Left ventricle myocardium superior (tissue), 1 donor: ENCODE measurements at places on chromosomes 7 and 10. TPM values are rescaled to one million over a fixed set of nuclear protein-coding genes. Genes with fewer than 3 reads are reported as not detected.

Gene HYAL4
- not detected for total RNA-seq

- no peak for DNase-seq
These were observed 166.8 kb upstream of the HABP2 start for GRCh38 chr10:113386005-113386404.

DNA sequence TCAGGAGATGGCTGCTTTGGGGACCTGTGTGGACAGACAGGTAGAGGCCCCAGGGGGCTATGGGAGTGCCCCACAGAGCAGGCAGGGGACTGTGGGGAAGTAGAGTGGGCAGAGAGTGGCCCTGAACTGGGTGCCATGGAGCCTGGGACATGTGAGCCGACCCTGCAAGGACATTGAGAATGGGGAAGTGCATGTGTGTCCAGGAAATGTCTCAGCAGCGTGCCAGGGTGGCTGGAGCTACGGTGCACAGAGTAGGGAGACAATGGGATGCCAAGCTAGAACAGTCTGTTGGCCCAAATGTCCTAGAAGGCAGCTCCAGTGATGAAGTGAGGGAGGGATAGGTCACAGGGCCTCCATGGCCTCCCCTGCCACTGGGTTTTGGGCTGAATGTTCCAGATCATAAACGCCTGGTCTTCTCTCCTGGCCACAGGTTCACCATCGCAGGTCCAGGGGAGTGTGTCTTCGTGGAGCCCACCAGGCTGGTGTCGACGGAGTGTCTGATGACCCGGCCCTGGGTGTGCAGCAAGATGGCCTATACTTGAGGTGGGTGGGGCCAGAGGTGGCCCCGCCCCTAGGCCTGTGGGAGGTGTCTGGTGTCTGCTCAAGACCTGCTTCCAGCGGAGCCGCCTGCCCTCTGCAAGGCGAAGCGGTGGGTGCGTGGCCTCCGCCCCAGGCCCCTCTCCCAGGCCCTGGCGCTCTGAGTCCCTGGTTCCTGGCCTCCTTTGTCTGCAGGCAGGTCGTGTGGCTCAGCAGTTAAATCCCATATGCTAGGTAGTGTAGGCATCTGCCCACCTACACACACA is 20.5 kb downstream of the CLEC2L start:
- no peak for DNase-seq

Gene OR2A12
- total RNA-seq: not detected

DNA sequence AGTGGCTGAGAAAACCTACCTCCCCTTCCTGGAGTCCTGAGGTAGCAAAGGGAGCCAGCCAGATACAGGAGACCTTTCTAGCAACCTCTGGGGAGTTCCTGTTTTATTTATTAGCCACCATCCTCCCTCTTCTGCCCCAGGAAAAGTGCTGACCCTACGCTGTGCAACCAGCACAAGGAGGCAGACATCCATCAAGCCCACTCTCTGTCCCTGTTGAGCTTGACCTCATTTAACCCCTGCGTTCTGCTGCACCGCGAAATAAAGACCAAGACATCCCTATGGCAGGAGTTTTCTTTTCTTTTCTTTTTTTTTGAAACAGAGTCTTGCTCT is 25.3 kb upstream of the ANKRD2 start:
- no peak for DNase-seq

GRCh38 chr7:128053023-128053422 is 21.8 kb upstream of the LRRC4 start:
- no peak for DNase-seq

Gene TUBB8
- total RNA-seq: not detected

- DNase-seq: no peak
These were observed 4.7 kb upstream of the ARPC1B start for GRCh38 chr7:99369767-99370391.

GRCh38 chr10:24307696-24308485 is 99.0 kb downstream of the KIAA1217 start:
- peak; percentile 49 for DNase-seq

Gene FKBP6
- total RNA-seq: not detected

DNA sequence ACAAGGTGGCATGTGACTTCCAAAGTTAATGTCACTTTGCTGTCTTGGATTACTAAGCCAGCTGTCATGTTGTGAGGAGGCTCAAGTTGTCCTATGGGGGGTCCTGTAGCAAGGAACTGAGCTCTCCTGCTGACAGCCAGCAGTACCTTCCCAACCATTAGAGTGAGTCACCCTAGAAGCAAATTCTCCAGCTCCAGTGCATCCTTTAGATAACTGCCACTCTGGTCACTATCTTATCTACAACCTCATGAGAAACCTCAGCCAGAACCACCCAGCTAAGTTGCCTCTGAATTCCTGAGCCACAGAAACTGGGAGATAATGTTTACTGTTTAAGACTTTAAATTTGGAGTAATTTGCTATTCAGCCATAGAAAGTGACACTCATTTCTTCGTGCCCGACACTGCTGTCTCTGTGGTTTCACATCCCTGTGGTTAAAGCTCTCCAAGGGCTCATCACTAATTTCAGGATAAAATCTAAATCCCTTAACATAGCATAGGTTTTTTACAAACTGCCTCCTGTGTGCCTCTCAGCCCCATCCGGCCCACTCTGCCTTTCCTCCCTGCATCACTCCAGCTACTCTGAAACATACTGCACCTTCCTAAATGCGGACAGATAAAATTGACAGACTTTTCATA is 83.5 kb downstream of the PRR15 start:
- DNase-seq: no peak

GRCh38 chr10:66307826-66308225 is 618.0 kb upstream of the LRRTM3 start:
- no peak for DNase-seq

DNA sequence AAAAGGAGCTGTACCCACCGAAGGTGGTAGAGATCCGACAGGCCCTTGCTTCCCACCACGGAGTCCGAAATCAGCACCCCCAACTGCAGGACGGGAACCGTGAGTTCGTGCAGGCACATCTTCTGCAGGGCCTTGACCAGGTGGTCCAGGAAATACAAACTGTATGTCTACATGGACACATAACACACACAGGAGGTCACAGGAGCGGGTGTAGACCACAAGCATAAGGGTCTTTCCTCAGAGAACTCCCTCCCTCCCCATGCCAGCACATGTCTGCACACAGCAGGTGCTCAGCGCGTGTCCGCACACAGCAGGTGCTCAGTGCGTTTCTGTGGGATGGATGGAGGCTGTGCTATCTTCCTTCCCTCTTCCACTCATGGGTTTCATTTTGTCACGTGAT is 69.7 kb downstream of the CFAP46 start:
- DNase-seq: no peak

DNA sequence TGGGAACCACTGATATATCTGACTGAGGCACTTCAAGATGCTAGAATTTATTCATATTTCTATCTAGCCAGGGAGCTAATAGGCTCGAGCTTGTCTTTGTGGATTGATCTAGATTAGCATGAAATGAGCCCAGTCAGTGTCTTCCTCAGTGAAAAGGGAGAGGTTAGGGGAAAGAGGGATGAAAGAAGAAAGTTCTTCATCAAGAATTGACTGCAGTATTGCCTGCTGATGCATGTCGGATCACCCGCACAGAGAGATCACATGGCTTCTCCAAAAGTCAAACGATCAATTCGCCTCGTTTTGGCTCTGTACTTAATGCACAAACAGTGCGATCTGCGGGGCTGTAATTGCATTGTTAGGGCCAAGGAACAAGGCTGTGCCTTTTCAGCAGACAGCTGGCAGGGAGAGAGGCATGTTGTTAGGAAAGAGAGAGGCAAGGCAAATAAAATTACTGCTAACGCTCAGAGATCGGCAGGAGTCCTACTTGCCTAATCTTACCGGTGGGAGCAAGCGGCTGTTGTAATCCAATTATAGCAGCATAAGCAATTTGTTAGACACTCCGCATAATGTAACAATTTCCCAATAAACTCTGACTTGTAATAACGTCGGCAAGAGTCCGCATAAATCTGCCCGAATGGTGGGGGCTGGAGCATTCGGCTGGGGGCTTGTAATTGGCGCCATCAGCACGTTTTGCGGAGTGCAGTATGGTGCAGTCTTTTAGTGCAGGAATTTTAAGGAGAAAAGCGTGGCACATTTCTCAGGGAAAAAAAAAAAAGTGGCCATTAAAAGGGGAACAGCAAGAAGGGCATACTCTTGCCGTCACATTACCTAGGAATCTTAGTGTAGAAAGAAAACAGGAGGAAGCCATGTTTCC is 102.1 kb downstream of the POLL start:
- no peak for DNase-seq

Gene CARD11
- total RNA-seq: 0.37 TPM

DNA sequence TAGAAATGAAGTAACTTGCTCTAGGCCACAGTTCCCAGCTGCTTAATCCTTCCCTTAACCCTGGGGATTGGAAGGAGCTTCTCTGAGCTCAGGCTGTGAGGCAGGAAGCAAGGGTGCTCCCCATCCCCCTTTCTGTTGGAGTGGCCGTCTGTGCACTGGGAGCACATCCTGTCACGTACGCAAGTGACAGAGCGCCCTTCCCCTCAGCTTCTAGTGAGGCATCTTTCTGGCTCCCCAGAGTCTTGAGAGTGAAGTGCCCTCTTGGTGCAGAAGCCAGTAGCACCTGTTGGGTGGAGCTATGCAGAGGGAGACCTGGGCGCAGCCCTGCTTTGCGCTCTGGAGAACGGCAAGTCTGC is 47.8 kb downstream of the SHH start:
- no peak for DNase-seq

DNA sequence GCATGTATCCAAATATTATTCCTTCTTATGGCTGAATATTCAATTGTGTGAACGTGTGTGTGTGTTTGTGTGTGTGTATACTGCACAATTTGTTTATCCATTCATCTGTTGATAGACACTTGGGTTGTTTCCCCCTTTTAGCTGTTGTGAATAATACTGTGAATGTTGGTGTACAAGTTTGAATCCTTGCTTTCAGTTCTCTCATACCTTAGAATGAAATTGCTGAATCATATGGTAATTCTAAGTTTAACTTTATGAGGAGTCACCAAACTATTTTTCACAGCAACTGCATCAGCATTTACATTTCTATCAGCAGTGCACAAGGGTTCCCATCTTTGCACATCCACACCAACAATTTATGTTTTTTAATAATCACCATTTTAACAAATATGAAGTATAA is 86.9 kb upstream of the GATAD1 start:
- DNase-seq: no peak

DNA sequence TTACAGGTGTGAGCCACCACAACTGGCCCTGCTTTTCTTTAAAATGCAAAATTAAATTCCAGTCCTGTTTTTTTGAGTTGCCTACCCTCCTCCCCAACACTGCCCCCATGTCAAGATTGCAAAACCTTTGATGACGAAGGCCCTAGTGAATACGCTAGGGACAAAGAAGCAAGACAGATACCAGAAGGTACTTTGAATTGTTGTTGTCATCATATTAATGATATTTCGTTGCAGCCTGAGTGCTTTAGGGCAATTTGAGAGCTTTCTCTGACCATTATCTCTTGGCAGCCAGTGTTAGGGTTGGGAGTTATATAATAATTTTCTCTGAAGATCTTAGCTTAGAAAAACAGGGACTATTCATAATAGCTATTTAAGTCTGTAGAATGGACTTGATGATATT is 7.1 kb downstream of the CCSER2 start:
- DNase-seq: no peak

Gene LEP
- 0.42 TPM for total RNA-seq

GRCh38 chr10:95264227-95265051 is 26.4 kb downstream of the PDLIM1 start:
- DNase-seq: no peak

Gene GNAI1
- total RNA-seq: 13.7 TPM

- no peak for DNase-seq
These were observed 336.0 kb downstream of the AUTS2 start for GRCh38 chr7:69934144-69934903.

Gene SFR1
- 5.2 TPM for total RNA-seq

GRCh38 chr7:74572301-74572979 is 85.1 kb upstream of the GTF2I start:
- peak; percentile 60 for DNase-seq

GRCh38 chr7:70756789-70757188 is 375.2 kb upstream of the GALNT17 start:
- DNase-seq: no peak

GRCh38 chr7:135584362-135585353 is 26.9 kb downstream of the NUP205 start:
- DNase-seq: no peak

DNA sequence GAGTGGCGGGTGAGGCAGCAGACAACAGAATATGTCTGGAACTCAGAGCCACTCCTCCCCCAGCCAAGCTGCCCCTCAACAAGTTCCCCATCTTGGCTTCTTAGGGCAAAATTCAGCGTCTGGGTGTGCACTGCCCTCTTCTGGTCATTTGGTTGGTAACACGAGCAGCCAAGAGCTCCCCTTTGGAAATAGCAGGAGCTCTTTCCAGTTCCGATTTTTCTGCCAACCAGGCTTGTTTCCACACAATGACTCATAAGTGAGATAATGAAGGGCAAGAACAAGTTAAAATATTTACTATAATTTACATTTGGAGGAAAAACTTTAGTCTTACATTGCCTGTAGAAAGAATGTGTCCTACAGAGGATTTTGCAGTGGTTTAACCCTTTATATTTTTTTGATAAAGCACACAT is 70.5 kb downstream of the ADCYAP1R1 start:
- DNase-seq: peak; percentile 54

DNA sequence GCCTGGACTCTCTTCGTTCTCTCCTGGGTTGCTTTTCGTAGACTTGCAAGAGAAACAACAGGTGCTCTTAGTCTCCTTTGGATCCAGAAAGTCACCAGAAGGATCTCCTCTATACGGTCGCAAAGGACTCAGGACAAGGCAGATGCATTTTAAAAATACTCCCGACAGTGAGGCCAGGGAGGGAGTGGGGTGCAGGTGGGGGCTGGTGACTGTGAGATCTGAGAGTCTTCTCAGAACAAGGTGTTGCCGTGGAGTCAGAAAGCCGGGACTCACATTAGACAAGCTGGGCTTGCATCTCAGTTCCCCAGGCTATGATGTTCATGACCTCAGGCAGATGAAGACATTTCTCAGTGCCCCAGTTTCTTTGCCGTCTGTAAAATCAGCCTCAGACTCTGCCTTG is 507.2 kb downstream of the TCERG1L start:
- no peak for DNase-seq

Gene RASSF4
- 93.5 TPM for total RNA-seq

DNA sequence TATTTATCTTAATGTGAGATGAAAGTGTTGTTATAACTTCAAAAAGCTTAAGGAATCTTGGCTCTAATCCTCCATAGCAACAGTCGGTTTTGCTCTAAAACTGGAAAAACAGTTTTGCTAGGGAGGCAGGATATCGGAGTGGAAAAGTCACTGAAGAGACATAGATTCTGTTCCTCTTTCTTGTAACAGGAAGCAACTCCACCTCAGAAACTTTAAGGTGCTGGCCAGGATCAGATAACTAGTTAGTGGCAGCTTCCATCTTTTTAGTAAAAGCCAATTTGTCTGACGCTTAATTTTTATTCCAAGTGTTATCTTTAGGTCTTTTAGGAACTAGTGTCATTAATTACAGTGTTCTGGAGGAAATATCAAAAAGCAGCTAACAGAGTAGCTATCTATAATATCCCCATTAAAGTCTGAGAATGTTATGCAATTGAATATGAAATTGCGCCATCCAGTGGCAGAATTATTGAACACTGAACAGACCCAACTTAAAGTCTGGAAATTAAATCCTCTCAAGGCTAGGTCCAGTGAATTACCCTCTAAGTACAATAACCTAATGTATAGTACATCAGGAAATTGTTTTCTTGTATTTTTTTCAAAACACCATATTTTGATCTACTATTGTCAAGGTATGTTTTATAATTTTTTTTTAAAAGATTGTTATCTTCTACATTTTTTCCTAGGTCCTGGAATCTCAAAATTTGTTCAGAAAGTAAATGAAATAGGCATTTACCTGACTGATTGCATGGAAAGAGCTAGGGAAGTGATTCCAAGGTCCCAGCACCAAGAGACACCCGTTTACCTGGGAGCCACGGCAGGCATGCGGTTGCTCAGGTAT is 65.9 kb upstream of the CC2D2B start:
- no peak for DNase-seq

GRCh38 chr7:30880941-30881340 is 30.7 kb upstream of the AQP1 start:
- DNase-seq: no peak

Gene CALHM1
- not detected for total RNA-seq
